ENCODE measurements at places on chromosomes 16 and 17. TPM values are rescaled to one million over a fixed set of nuclear protein-coding genes. Genes with fewer than 3 reads are reported as not detected.

The CCL8 gene
- not detected for total RNA-seq

The KRT39 gene
- total RNA-seq = not detected

- no peak for DNase-seq
These were observed 10.7 kb upstream of the USP10 start for GRCh38 chr16:84689111-84689510.

DNA sequence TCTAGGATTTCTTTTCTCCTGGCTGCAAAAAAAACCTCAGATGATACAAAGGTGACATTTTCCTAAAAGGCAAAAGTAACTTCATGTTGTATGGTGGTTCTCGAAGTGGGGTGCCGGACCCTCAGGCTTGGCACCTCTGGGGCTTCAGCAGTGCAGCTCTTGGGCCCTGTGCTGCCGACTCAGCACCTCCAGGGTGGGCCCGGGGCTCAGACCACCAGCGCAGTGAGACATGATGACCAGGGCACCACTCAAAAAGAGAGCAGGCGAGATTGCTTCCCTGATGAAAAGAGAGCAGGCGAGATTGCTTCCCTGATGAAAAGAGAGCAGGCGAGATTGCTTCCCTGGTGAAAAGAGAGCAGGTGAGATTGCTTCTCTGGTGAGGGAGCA lies 98.7 kb upstream of the ZNF750 start:
- no peak for DNase-seq

DNA sequence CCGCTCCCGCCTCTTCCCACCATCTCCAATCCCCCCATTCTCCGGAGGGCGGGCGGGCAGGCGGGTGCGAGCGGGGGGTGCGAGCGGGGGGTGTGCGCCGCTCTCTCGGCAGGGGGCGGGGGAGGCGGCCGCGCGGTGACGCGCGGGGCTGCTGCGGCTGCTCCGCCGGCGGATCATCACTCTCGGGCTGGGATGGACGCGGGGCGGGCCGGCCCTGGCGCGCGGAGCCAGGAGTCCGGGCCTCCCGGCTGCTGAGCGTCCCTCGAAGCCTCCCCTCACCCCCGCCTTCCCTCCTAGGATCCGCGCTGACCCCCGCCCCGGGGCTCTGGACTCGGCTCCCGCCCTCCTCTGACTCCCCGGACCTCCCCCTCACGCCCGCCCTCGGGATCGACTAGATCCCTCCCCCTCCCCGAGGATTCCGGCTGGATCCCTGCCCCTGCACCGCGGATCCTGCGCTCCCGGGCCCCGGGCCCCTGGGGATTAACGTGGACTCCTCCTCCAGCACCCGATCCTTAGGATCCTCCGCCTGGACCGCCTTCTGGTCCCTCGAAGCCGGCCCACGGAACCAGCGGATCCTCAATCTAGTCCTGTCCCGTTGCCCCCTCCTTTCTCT lies 946 bp upstream of the TMEM256 start:
- peak; percentile 72 for DNase-seq

DNA sequence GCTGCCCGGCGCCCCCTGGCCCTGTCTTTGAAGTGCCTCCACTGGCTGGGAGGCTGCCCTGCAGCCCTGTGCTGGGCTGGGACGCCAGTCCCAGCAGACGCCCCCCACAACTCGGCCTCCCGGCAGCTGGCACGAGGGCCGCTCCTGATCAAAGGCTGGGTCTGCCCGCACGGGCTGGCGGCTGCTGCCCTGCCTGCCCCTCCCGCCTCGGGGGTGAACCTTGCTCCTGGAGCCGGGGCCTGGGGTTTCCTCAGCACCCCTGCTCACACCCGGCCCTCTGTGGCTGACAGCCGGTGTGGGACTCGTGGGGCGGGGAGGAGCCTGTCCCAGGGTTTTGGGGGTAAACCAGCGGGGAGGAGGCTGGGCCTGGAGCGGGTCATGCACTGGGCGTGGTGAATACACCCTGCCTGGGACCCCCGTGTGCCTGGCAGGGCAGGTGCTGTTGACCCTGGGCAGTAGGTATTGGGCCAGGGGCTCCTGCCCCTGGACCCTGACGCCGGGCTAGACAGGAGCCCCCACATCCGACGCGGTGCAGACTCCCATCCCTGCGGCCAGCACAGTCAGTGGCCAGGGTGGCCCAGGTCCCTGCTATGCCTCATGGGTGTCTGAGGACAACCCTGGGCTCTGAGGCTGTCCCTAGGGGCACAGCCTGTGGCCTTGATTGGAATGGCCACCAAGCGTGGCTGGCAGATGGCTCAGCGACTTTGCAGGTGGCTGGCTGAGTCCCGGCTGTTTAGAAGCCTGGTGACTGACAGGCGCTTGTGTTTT lies 21.7 kb downstream of the CENPX start:
- DNase-seq = no peak

DNA sequence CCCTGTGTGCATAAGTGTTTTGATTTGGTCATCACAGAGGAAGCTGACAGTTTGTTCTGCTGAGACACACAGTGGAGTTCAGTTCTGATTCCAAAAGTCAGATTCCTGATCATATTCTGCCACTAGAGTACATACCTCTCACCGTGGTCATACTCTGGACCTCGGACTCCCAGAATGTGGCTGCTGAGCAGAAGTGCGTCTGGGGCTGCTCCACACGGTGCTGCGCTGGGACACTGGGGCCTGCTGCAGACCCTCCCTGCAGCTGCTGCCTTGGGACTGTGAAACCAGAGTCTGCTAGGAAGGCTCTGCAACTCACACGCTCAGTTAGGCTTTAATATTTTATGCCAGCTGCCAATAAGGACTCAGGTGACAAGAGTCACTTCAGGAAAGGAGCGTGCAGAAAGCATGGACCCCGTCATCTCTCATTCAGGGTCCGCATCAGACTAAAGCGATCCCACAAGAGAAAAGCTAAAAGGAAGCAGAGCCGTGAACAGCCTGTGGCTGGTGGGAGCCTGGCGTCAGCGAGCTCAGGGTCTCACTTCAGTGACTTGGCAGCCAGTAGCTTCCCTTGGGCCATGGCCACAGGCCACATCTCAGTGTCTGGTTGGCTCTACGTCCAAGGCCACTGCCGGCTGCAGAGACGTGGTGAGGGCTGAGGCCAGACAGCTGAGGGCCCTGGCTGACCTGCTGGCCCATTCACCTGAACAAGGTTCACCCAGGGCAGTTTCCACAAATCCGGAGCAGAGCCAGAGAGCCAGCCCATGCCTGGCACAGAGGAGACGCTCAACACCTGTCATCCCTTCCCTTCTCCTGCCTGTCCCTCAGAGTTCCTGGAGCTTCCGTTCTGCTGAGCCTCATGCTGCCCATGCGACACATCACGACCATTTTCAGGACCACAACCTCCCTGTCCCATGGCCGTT lies 24.7 kb upstream of the KIFC3 start:
- DNase-seq = no peak

DNA sequence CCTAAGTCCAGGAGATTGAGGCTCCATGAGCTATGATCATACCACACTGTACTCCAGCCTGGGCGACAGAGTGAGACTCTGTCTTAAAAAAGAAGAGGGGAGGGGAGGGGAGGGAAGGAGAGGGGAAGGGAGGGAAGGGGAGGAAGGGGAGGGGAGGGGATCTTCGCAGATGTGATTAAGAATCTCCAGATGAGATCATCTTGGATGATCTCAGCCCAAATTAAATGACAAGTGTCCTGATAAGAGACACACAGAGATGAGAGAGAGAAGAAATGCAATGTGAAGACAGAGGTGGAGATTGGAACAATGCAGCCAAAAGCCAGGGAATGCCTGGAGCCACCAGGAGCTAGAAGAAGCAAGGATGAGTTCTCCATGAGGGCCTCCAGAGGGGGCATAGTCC lies 70.1 kb downstream of the EMP2 start:
- DNase-seq = no peak

Measured in CD8-positive, alpha-beta memory T cell (primary cell).